ENCODE measurements at places on chromosomes 3 and 15.

DNA sequence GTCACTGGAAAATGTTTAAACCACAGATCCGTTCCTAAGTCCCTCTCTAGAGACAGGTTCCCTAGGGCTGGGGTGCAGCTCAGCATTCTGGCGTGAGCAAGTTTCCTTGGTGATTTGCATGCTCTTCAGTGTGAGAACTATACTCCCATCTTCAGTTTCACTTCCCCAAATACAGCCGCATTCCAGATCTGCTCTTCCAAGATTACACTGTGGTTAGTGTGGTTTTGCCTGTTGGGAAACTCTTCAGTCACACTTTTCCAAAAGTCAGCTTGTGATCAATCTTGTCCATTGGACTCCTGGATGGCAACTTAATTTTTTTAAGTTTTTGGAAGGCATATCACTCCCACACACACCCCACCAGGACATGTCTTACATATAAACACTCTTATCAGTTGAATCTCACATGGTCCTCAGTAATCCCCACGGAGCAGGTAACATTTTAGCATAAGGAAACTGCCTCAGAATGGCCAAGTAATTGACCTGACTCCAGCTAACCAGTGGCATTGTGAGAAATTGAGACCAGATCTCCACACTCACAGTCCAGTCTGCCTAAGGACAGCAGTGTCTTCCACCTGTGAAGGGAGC is 33.5 kb upstream of the PTPN23 start:
- DNase-seq = no peak

DNA sequence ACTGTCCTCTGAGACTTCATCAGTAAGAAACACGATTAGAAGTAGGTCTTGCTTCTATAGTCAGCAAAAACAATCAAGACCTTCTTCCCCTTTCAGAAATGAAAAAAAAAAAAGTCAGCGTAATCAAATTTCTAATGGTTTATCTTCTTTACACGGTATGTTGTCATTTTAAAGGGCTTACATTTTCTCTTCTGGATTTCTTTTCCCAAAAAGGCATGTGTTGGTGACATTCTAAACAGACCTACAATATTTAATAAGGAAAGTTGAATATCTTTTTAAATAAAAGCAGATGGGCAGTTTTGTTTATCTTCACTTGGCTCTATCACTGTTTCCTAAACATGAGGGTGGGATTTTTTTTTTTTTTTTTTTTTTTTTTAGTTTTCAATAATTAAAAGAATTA is 197.3 kb upstream of the ADAMTS9 start:
- DNase-seq = no peak

DNA sequence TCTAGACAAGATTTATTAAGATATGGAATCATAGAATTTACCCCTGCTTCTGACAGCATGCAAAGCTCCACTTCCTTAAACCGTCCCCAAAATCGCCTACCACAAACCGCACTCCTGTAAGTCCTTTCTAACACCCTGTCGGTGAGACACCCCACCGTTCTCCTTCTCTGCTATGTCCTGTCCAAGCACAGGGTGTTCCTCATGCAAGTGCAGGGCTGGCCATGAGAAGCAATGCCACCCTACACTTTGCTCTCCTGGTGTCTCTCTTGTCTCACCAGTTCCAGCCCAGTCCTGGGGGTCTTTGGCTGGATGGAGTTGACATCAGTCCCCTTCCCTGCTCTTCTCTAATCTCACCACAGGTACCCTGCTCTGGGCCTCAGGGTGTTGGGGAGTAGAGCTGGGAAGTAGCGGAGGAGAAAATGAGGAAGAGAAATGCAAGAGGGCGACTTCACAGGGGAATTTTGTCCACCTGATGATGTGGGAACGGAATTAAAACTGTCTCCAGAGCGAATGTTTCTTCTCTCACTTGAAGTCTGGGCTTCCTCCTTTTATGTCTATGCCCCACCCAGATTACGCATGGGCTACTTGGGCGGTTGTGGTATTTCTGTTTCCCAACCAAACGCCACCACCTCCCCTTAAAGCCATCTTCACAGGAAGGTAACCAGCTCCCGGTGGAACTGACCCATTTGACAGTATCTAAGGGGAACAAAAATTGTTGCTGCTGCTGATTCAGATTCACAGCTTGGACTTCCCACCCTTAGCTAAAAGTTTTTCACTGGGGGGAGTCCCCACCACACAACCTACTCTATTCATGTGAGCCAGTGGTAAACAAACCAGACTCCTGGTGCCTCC is 49.9 kb downstream of the CASR start:
- no peak for DNase-seq

DNA sequence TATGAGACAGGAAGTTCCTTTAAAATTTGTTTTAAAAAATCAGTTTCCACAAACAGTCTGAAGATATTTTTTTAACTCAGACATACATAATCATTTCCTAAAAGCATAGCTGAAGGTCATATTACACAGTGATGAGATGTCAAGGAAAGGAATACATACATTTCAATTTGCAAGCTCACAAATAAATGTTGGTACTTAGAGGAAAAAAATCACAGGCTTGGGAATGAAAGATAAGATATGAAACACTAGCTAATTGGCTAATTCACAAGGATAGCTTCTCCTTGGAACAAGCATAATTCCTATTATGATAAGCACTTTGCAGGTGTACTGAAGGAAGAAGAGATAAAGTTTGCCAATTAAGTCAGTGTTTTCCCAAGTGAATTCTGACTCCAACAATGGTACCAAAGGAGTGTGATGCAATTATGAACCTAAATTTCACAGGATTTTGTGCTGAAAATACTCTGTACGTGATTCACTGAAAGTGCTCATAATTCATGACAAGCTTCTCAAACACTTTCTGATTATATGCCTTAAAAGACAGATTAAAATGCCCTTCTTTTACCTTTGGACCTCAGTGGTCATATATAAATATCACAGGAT is 112.4 kb downstream of the FRMD5 start:
- DNase-seq = no peak

DNA sequence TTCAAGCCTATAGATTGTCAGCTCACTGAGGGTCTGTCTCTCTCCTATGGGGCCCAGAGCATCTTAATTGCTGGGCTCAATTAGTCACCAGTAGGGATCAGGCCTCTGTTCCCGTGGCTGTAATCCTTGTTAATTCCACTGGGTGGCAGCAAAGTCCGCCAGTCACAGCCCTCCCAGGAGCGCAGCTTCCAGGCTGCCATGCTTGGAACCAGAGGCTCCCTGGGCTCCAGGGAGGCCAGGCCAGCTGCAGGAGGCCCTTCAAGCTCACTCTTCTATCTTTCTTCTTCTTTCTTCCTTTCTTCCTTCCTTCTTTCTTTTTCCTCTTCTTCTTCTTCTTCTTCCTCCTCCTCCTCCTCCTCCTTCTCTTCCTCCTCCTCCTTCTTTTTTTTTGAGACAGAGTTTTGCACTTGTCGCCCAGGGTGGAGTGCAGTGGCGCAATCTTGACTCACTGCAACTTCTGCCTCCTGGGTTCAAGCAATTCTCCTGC is 14.4 kb downstream of the RNU5B-1 start:
- peak; percentile 28 for DNase-seq

- no peak for DNase-seq
Measured at GRCh38 chr3:165859061-165859460, 21.8 kb upstream of the BCHE start.

GRCh38 chr3:69422751-69423150 is 36.9 kb upstream of the FRMD4B start:
- no peak for DNase-seq

- no peak for DNase-seq
Measured at GRCh38 chr3:757711-758110, 335.1 kb upstream of the CNTN6 start.

DNA sequence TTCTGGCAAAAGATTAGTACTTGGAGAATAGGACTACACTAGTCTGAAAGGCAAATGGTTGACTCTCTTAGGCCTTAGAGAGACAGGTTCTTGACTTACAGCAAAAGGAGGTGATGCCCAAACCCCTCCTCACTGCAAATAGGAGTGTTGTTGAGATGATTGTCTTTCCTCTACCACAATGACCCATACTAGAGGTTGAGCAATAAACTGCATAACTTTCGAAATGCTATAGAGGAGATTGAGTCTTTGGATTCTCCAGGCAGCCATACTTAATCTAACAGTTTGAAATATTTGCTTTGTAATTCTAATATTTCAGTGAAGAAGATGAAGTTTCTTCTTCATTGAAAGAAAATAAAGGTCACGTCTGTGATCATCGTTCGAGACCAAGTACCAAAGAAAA is 498.5 kb upstream of the GBE1 start:
- no peak for DNase-seq

DNA sequence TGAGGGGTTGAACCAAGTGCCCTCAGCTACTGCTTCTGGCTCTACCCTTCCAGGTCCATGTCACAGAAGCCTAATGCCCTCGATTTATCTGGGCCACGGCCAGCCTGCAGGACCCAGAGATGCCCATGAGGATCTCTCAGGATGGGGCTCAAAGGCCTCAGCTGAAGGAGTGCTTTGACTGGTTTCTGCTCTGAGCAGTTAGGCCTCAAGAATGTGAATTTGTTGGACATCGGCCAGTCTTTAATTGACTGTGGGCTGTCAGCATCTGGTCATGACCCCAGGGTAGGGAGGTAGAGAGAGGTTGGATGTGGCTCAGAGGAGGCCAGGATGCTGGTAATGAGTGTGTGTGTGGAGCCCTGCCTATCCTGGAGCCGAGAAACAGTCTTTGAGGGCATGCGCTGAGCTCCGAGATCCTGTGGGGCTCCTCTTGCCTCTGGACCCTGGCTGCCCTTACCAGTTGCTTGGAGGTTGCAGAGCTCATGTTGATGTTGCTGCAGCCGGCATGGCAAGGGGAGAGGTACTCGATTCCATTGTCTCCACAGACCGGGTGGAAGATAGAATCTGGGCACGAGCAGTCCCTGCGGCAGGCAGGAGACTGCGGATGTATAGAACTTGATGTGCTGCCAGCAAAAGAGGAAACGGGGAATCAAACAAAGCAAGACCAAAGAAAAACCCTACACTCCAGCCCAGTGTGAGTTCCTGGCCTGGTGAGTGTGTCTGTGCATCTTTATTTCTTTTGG is 49.1 kb upstream of the RAB6B start:
- DNase-seq = peak; percentile 96

DNA sequence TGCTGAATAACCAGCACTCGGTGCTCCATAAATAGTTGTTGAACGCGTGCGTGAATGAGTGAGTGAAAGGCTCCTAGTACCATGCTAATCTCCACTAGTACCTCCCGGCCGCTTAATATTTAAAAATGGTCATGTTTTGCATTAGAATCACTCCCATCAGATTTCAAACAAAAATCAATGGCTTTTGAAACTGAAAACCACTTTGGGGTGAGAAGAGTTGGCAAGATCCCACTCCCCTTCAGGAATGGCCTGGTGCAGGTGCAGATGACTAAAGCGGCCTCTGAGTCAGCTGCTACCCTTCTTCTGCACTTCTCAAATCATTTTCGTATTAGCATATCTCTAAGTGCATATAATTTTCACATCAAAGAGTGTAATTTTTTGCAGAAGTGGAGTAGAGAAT is 425.3 kb upstream of the PROK2 start:
- no peak for DNase-seq

DNA sequence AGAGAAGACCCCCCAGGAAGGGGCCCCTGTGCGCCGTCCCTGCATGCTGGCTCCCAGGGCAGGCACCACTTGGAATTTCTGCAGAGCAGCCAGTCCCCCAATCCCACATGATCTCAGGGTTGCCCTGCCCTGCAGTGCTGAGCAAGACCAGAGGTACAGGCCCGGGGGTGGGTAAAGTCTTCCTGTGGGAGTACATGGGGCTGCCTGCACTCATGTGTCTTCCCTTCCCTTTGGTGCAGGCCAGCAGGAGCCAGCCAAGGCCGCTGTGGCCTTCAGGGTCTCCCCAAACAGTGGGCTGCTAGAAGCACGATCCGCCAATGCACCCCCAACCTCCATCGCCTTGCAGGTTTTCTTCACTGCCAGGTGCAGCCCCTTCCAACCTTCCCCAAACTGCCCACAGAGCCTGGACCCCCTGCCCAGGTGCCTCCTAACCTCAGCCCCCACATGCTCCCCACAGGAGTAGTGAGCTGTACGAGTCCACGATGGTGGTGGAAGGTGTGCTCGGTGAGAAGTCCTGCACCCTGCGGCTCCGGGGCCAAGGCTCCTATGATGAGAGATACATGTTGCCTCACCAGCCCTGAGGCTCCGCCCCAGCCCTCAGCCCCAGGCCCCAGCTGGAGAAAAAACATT is 15.0 kb downstream of the ACAA1 start:
- DNase-seq = no peak

DNA sequence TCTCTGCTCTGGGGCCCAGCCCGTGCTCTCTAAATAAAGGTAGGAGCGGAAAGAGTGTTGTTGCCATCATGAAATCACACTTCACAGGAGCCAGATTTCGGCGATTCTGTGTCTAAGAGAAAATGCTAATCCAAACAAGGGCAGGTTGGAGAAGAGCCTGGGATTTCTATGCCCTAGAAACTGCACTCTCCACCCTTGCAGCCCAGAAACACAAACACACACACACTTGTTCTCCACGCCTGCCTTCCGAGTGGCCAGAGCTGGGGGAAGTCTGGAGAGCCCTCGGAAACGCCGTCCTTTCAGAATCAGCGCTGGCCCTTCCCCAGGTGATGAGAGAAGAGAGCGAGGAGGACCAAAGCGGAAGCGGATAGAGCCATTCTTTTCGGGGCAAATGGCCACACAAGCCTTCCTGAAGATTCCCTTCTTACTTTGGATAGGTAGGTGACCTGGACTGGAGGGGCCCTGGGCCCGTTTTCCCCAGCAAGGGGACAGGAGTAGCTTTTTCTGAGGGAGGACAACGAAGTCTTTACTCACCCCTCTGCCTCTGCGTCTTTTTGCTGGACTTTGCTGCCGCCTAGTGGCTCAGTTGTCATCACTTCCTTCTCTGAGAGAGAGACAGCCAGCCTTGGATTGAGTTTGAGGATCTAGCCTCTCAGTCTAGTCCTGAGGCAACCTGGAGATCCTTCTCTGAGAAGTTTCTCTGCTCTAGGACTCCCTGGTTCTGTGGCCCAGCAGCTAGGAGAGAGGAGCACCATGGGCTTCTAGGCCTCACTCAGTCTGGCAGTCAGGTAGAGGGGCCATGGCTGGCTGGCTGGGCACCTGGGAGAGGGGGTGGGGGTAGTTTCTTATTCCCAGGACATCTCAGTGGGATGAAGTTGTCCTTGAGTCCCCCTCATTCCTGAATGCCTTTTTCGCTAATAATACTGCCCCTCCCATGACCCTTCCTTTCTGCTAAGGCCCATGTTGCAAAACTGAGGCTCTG is 37.7 kb downstream of the SENP8 start:
- peak; percentile 62 for DNase-seq

GRCh38 chr15:55909036-55909811 is 84.2 kb downstream of the NEDD4 start:
- DNase-seq = no peak

GRCh38 chr3:10447527-10448260 is 57.7 kb downstream of the ATP2B2 start:
- DNase-seq = no peak

GRCh38 chr3:138474163-138474562 is 39.7 kb downstream of the ESYT3 start:
- no peak for DNase-seq

GRCh38 chr15:69854001-69854400 is 243.7 kb downstream of the TLE3 start:
- no peak for DNase-seq

GRCh38 chr3:46607603-46608028 is 4.7 kb upstream of the FAM240A start:
- DNase-seq = no peak

Measured in LNCaP clone FGC (cell line).